CD4-positive, alpha-beta T cell (primary cell): ENCODE measurements at places on chromosomes 12 and 14. TPM values are rescaled to one million over a fixed set of nuclear protein-coding genes. Genes with fewer than 3 reads are reported as not detected.

GRCh38 chr12:13941258-13942249 is 39.8 kb downstream of the GRIN2B start:
- no peaks in the 10 kb centered on the region for H3K4me1 ChIP-seq
- DNase-seq, result no peak

RAB3IP gene
- 19.6 TPM for total RNA-seq

DNA sequence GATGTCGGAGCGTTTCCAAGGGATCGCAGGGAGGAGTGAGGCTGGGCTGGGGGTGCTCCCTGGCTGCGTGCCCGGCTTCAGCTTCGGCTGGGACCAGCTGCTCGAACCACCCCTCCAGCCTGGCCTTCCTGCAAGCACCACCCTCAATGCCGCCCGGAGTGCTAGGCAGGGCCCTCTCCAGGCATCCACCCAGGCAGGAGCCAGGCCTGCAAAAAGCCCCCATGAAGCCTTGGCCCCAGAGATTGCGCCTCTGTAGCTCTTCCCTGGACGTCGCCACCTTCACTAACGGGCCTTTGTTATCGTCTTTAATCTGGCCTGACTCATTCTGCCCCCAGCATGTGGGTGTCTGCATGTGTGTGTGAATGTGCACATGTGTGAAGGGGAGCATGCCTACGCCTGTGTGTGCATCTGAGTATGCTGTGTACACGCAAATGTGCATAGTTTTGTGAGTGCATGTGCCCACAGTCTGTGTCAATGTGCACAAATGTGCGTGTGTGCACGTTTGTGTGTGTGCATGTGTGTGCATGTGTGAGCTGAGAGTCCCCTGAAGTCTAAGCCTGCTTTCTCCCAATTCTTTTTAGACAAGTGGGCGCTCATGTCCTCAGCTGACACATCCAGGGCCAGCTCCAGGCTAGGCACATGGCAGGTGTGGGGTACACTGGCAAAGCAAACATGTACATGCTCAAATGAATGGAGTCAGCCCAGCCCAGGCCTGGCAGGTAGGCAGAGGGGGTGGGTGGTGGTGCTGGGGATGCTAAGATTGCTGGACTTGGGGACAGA is 195.4 kb upstream of the C14orf180 start:
- no peaks in the 10 kb centered on the region for H3K36me3 ChIP-seq
- H3K4me1 ChIP-seq, result peaks cover 8% of the 10 kb centered on the region
- no peak for DNase-seq

KLRD1 gene
- 1.0 TPM for total RNA-seq

CIROP gene
- total RNA-seq, result not detected

- DNase-seq, result no peak
- no peaks in the 10 kb centered on the region for H3K36me3 ChIP-seq
- no peak overlapping the region for H3K27ac ChIP-seq
- peaks cover 18% of the 10 kb centered on the region for H3K4me1 ChIP-seq
Measured at GRCh38 chr12:67070604-67071003, 198.6 kb upstream of the CAND1 start.

- H3K27me3 ChIP-seq, result no peaks in the 10 kb centered on the region
- H3K4me3 ChIP-seq, result no peak overlapping the region
- H3K27ac ChIP-seq, result no peak overlapping the region
Measured at GRCh38 chr14:90424686-90425372, 28.0 kb downstream of the CALM1 start.

GRCh38 chr14:59301354-59301753 is 112.9 kb downstream of the DAAM1 start:
- no peaks in the 10 kb centered on the region for H3K36me3 ChIP-seq
- H3K27me3 ChIP-seq, result no peaks in the 10 kb centered on the region
- DNase-seq, result peak; percentile 20

GPRC5A gene
- 0.47 TPM for total RNA-seq

DPPA3 gene
- not detected for total RNA-seq

PNN gene
- total RNA-seq, result 110 TPM

GRCh38 chr12:117049295-117049694 is 49.9 kb downstream of the TESC start:
- H3K27me3 ChIP-seq, result no peaks in the 10 kb centered on the region
- H3K36me3 ChIP-seq, result no peaks in the 10 kb centered on the region
- no peak overlapping the region for H3K27ac ChIP-seq
- H3K4me1 ChIP-seq, result no peaks in the 10 kb centered on the region
- DNase-seq, result no peak

GRCh38 chr14:20807304-20808161 is 4.9 kb upstream of the RNASE1 start:
- no peaks in the 10 kb centered on the region for H3K4me1 ChIP-seq
- H3K27ac ChIP-seq, result no peak overlapping the region
- H3K4me3 ChIP-seq, result no peak overlapping the region
- no peak for DNase-seq
- no peaks in the 10 kb centered on the region for H3K36me3 ChIP-seq

GRCh38 chr12:117583677-117584225 is 222.3 kb upstream of the NOS1 start:
- H3K36me3 ChIP-seq, result no peaks in the 10 kb centered on the region
- peaks cover 8% of the 10 kb centered on the region for H3K27me3 ChIP-seq

- peaks cover 81% of the 10 kb centered on the region for H3K27me3 ChIP-seq
- H3K4me3 ChIP-seq, result peak overlapping the region; percentile 38
- DNase-seq, result peak; percentile 52
- no peaks in the 10 kb centered on the region for H3K36me3 ChIP-seq
- peaks cover 44% of the 10 kb centered on the region for H3K4me1 ChIP-seq
- no peak overlapping the region for H3K27ac ChIP-seq
Measured at GRCh38 chr12:26126340-26127284, 1.8 kb upstream of the BHLHE41 start.

GRCh38 chr12:89231686-89232085 is 120.6 kb downstream of the DUSP6 start:
- H3K27ac ChIP-seq, result no peak overlapping the region
- no peak overlapping the region for H3K4me3 ChIP-seq
- H3K27me3 ChIP-seq, result no peaks in the 10 kb centered on the region
- peaks cover 24% of the 10 kb centered on the region for H3K4me1 ChIP-seq
- DNase-seq, result no peak
- no peaks in the 10 kb centered on the region for H3K36me3 ChIP-seq

OAS1 gene
- 3.4 TPM for total RNA-seq
